Bronchial epithelial cell (primary cell): ENCODE measurements at places on chromosomes 12 and 14.

GRCh38 chr12:24707334-24707733 is 241.6 kb downstream of the BCAT1 start:
- DNase-seq = peak; percentile 63

- peak; percentile 14 for DNase-seq
These were observed 7.6 kb downstream of the DMAC2L start for GRCh38 chr14:50319721-50320120.

DNA sequence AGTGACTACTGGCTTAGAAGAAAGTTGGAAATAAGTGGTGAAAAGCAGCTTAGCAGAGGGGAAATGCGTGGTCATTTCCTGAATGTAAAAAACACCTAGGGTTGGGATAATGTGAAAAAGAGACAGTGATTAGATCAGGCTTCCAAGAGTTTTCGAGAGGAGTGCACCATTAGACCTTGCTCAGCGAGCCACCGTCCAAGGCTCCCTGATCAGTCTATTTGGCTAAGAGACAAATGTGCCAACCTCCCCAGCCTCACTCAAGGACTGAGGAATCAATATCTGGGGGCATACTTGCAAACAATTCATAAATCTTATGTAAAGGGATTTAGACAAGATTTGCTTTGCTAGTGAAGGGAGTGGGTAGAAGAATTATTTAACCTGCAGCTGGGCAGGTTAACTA is 594.5 kb downstream of the NRXN3 start:
- no peak for DNase-seq

DNA sequence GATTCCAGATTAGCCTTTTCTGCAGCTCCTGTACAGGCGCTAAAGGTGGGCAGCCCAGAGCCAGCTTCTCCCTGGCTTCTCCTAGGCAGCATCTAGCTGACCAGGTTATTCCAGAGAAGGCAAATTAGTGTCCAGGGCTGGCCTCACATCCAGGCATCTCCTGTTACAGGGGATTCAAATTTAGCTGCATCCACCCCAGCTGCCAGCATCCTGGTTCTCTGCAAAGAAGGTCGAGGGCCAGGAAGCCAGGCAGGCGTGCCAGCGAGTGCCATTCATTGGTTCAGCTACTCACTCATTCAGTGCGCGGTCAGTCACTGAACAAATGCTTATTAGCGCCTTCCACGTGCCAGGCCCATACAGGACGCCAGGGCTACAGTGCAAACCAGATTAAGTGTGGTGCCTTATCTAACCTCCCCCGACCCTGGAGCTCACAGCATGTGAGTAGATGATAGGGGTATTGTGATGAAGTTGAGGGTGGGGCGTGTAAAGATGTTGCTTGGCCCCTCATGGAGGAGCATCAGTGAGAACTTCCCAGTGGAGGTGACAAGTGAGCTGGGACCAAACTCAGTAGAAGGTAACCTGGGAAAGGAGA is 15.7 kb upstream of the FAM222A start:
- DNase-seq = no peak
